ENCODE measurements at places on chromosomes 13 and 19.

DNA sequence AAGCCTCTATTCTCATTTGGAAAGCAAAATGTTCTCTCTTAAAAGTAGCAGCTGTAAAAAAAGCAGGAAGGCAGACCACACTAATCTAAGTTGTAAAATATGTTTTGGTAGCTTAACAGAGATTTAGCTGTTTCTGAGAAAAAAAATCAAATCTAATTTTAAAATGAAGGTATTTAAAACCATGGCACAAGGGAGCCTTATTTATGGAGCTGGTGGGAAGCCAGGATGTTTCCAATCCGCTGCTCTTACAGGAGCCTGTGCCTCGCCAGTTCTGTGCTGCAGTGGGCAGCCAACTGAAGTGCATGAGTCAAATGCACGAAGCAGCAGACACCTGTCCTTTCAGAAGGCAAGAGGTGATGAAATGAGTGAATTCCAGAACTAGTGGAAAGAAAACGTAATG is 28.2 kb downstream of the GPC6 start:
- DNase-seq: peak; percentile 19

- no peak for DNase-seq
Observed at GRCh38 chr19:45063851-45064801, 12.2 kb downstream of the ZNF296 start.

DNA sequence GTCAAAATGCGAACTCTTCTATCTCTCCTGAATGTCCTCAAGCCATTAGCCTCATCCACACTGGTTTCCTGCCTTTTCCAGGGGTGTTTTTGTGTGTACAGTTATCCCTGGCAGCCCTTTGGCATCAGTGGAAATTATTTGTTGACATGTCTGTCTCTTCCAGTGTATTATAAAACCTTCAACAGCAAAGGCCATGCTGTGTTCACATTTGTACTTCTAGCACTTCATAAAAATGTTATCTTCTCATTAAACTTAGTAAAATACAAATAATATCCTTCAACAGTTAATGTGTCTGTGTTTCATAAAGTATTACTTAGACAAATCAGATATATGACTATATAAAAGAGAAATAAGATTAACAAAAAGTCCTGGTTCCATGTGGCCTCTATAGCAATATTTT is 359.5 kb upstream of the ARGLU1 start:
- no peak for DNase-seq

DNA sequence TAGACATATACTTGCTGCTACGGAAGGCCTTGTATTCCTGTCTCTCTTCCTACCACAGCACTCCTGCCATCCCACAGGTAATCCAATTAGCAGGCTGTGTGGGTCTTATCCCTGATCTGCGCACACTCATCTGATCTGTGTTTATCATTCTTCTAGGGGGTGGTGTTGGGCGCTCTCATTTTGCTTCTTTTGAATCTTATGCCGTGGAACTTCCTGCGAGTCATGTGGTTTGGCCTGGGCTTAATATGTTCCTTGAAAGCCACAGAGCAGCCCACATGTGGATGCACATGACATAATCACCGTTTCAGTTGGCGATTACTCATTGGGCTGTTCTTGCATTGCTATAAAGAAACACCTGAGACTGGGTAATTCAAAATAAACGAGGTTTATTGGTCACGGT is 7.5 kb downstream of the RASA3 start:
- DNase-seq: no peak

DNA sequence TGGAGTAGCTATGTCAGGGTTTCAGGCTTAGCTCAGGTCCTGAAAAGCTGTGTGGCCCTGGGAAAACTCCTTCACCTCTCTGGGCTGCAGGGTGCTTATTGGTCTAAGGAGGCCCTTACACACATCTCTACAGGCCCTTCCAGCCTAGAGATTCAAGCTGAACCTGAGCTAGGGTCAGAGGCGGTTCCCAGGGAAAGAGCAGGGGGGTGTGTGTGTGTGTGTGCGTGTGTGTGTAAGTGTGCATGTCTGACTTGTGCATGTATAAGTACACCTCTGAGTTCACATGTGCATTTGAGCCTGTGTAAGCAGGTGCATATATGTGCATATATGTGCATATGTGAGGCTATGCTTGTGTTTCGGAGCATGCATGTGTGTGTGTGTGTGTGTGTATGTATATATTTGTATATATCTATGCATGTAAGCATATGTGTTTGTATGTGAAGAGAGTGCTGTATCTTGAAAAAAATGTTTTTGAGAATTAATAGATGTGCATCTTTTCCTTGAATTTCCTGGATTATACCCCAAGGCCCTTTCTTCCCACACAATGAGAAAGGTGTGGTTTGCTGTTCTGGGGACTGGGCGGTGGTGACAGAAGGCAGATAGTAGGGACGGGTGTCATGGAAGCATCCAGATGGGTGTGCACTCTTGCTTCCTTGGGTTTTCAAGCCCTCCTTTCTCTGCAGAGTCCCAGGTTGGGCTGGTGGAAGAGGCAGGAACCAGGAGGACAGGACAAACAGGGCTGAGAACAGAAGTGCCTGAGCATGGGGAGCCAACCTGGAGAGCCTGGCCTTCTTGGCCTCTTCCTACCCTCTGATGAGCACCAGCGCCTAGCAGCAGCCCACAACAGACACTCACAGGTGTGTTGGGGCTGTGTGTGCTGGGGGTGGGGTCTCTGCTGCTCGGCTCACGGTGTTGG is 150.3 kb upstream of the TSHZ3 start:
- DNase-seq: no peak

- no peak for DNase-seq
Observed at GRCh38 chr19:16301999-16302694, 22.5 kb upstream of the KLF2 start.

All from NCI-H1417 (cell line).